IPS-NIHi11 (cell line): ENCODE measurements at places on chromosomes 6 and 20.
A peak's percentile ranks its signal among the peaks of the same experiment; 100 is the strongest.

DNA sequence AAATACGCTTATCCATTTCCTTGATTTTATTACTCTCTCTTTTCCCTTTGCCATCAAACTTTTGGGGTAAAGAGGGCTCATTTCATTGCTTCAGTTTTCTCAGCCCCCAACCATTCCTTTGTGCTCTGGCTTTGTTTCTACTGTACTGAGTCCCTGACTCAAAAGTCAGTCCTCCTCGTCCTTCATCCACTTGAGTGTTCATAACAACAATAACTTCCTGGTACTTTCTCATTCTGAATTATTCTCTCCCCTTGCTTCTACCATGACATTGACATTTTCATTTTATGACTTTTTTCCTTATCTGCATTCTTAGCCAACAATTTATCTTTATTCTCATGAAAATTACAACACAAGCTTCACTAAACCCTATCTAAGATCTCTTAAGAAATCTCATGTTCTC is 911 bp downstream of the ENPP3 start:
- DNase-seq = no peak

- no peak for DNase-seq
Measured at GRCh38 chr6:15472621-15473020, 190.2 kb downstream of the DTNBP1 start.

DNA sequence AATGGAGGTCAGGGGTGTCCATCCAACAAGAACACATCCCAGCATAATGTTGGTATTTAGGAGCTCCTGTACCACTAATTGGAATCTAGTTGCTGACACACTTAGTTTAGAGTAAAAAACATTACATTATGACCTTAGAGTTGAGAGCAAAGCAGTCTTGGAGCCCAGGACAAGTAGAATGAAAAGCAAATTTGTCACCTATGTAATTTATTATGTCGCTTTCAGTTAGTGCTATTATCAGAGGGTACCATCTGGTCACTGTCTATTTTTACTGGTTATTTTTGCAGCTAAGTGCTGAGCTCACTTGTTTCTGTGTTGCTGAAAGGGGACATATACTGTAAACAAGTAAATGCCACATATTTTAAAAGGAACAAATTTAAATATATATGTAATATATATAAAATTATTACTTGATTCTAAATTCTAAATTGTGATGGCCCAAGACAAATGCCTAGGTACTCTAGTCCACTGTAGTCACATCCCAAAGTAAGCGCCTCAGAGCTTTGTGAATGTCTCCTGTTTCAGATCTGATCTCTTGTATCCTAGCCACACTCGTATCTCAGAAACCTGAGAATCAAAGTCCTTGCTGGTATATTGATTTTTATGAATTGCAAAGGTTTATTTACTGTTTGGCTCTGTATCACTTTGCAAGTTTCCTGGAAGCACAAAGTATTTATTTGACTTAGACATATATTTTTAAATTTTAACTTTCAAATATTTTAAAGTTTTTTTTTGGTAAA is 148.6 kb upstream of the MAN1A1 start:
- no peak for DNase-seq

GRCh38 chr20:31861135-31861384 is 9.3 kb downstream of the DUSP15 start:
- no peak for DNase-seq

- no peak for DNase-seq
Measured at GRCh38 chr20:10837901-10838300, 164.1 kb upstream of the JAG1 start.

DNA sequence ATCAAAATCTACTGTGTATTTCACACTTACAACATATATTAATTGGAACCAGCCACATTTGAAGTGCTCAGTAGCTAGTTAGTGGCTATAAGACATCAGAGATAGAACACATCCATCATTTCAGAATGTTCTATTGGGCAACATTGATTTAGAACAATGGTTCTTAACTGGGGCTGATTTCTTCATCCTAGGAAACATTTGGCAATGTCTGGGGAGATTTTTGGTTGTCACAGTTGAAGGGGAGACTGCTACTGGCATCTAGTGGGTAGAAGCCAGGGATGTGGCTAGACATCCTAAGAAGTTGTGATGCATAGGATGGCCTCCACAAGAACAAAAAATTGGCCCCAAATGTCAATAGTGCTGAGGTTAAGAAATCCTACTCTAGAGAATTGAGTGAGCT is 132.5 kb downstream of the OLIG3 start:
- DNase-seq = no peak

GRCh38 chr20:19735446-19735845 is 22.6 kb upstream of the RIN2 start:
- DNase-seq = peak; percentile 54
